ENCODE measurements at places on chromosomes 11 and 22.

GRCh38 chr11:86773513-86774252 is 26.7 kb upstream of the PRSS23 start:
- DNase-seq = no peak

- no peak for DNase-seq
Observed at GRCh38 chr11:106552694-106553203, 465.5 kb downstream of the GUCY1A2 start.

DNA sequence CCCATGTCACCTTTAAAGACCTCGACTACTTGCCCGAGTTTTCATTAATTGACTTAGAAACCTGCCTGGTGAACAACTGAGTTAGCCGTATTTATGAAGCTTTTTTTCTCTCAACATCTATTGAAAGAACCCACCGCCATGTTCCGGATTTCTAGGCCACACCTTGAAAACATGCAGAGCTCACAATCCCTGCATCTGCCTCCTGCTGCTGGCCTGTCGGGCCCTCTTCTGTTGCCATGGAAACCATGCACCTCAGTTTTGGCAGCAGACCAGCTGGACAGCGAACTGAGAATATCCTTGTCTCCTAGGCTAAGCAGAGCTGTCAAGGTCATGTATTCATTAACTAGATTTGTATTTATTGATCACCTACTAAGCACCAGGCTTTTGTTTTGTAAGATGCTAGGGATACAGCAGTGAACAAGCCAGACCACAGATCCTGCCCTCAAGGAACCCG is 4.3 kb upstream of the PATZ1 start:
- no peak for DNase-seq

- DNase-seq = peak; percentile 72
Observed at GRCh38 chr11:65927904-65928397, 8.7 kb downstream of the DRAP1 start.

DNA sequence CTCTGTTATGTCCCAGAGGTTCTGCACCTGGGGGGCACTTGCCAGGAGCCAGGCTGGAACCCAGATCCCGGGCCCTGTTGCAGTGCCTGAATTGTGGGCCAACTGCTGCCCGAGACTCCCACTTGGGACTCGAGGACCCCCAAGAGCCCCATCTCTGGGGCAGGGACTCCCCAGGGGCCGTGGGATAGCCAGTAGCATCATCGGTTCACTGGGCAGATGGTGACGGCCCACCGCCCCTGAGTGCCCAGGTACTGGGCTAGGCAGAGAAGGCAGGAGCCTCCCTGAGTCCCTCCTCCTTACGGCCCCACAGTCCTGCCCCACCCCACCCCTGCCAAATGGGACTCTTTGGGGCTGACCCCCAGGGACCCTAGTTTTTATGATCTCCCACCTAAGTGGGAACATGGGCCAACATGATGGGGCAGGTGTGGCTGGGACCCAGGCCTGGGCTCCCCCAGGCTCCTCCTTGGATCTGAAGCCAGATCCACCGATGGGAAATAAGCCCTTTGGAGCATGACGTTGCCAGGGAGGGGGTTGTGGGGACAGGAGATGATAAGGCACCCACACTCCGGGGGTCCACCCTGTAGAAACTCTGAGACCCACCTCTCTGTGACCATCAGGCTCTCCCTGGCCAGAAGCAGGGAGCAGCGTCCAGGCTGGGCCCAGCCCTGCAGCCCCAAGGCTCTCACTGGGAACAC is 94.5 kb upstream of the FGF3 start:
- DNase-seq = no peak

- DNase-seq = no peak
Observed at GRCh38 chr11:66326261-66327111, 9.6 kb upstream of the CD248 start.

- DNase-seq = no peak
Observed at GRCh38 chr11:69531071-69531716, 49.7 kb downstream of the LINC01488 start.

DNA sequence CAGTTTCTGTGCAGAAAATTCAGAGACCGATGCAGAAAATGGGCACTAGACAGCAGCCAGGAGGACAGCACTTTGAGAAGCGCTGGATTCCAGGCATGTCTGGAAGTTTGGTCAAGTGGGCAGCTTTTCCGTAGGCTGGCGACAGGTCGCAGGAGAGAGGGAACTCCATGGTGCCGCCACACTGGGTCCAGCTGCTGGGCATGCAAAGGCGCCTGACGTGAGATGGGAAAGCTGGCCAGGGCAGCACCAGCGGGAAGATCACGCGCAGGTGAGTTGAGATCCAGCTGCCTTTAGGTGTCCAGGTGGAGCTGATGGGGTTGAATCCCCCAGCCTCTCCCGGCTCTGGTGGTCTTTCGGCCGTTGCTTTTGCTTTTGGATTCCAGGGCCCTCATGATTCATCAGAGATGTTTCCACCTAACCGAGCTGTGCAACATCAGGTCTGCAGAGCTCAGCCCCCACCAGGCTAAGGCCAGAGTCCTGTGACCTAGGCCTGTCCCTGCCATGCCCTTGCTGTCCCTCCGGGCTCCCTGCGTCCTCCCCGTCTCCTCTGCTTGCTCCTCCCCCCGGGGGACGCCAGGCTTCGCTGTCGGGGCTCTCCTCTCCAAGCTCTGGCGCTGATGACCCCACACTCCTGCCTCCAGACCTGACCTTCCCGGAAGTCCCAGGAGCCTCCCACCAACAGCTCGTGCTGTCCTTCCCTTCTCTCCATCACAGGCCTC is 1001.7 kb downstream of the BRD1 start:
- DNase-seq = no peak

- no peak for DNase-seq
Observed at GRCh38 chr22:46046299-46046685, 69.3 kb upstream of the WNT7B start.

GRCh38 chr11:11977206-11977938 is 31.1 kb downstream of the DKK3 start:
- DNase-seq = no peak

DNA sequence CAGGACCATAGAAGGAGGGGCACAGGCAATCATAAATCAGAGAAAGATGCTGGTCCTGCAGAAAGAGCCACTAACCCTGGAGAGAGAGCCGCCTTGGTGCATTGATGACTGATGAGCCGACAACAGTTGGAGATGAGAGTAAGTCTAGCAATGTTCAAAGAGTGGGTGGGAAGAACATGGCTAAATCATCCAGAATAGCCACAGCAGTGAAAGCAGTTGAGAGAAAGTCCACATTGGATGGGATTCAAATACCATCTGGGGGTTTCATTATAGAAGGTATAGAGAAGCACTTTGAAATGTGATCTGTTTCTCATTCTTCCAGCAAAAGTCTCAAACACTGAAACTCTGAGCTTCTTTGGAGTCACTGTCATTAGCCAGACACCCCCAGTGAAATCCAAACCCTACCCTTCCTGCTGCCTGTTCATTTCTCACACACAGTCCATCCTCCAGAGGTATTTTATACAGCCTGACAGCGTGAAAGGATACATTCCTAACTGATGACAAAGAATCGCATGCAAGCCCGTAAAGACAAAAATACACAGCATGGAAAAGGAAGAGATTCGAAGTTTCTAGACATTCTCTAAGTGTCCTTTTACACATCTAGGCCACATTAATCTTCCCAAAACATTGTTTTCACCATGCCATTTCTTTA is 303.1 kb upstream of the MPPED2 start:
- no peak for DNase-seq

GRCh38 chr11:63609971-63610580 is 4.2 kb downstream of the PLAAT3 start:
- DNase-seq = no peak

- no peak for DNase-seq
Observed at GRCh38 chr11:61126256-61126655, 24.0 kb downstream of the CD5 start.

- no peak for DNase-seq
Observed at GRCh38 chr22:30348404-30348803, 8.3 kb downstream of the SF3A1 start.

GRCh38 chr11:125211191-125211947 is 46.8 kb downstream of the PKNOX2 start:
- no peak for DNase-seq

DNA sequence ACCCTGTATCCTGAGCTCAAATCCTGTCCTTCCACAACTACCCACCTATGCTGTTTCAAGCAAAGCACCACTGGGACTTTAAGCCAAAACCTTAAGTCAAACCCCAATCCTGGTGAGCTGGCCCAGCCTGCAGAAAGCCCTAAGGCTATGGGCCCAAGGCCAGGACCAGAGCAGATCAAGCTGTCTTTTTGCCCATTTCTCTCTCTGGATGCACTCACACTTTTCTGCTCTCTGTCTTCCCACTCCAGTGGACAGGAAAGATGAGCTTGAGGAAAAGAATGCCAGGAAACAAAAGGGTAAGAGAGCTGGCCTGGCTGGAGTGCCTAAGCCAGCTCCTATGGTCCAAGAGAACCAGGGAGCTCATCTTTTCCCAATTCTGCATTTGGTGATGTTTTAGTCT is 284.3 kb upstream of the ISX start:
- no peak for DNase-seq

DNA sequence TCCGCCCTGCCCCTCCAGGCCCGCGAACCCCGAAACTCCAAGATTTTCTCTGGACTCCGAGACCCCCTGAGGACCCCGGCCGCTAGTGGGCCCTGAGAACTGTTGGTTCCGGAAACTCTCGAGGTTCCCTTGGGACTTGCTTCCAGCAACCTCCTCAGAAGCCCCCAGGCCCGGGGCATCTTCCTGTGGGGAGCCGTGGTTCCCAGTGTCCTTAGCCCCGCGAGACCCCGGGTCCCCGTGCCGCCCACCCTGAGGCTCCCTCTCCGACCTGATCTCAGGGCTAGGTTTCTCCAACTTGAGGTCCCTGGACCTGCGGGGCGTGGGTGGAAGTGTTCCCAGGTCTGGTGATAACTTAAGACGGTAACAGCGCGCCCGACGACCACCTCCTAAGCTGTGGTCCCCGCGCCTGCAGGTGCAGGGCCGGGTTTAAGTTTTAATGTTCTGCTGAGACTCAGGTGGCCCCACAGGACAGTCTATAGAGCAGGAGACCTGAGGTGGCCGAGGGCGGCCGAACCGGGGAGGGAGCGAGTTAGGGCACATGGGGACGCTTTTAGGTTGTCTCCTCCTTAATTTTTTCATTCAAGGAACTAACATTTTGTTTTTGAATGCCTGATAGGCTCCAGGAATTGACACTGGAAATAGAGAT is 720 bp downstream of the FAM118A start:
- DNase-seq = no peak

DNA sequence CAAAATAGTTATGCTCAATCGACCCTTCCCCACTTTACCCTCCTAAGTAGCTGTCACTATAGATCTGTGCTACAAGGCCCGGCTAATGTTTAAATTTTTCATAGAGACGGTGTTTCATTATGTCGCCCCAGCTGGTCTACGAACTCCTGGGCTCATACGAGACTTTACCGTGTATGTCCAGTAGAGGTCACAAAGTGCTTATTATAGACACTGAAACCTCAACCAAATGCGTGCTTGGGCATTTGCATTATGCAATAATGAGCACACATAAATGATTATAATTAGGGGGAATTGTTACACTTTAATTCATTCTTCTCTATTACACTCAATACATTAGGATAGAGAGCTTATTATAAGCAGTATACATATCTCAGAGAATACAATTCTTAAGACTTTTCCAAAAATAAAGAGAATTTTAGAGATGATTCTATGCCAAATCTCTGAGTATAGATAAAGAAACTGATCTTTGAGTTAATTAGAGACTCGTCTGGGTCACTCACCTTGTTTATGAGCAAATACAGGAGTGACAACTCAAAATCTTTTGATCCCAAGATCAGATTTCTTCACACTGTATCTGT is 12.5 kb upstream of the MRPL16 start:
- DNase-seq = no peak

Measured in activated CD4-positive, alpha-beta T cell treated with anti-CD3 and anti-CD28 coated beads, Interleukin-2, amount 50 U/mL, for 1 hour (primary cell).